Thoracic aorta (tissue), 2 donors: ENCODE measurements at places on chromosomes 16 and 17.
A peak's percentile ranks its signal among the peaks of the same experiment; 100 is the strongest.

- DNase-seq = no peak
These were observed 45.1 kb downstream of the YPEL2 start for GRCh38 chr17:59376506-59376905.

DNA sequence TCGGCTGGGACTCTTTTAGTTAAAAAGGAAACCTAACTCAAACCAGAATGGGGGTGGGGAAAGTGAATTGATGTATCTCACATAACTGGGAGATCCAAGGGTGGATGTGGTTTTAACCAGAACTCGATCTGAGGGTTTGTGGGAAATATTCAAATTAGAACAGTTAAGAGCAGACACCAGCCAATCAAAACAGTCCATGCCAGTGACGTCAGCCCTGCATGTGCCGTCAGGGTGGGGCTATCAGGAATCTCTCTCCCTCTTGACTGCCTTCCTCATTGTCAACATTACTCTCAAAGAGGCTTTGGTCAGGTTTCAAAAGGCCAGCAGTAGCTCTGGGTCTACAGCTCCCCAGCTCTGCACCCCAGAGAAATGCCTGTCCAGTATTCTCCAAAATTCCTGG is 94.2 kb upstream of the HSBP1 start:
- no peak for DNase-seq

- DNase-seq = peak; percentile 56
These were observed 10.9 kb downstream of the COPZ2 start for GRCh38 chr17:48026502-48027321.

DNA sequence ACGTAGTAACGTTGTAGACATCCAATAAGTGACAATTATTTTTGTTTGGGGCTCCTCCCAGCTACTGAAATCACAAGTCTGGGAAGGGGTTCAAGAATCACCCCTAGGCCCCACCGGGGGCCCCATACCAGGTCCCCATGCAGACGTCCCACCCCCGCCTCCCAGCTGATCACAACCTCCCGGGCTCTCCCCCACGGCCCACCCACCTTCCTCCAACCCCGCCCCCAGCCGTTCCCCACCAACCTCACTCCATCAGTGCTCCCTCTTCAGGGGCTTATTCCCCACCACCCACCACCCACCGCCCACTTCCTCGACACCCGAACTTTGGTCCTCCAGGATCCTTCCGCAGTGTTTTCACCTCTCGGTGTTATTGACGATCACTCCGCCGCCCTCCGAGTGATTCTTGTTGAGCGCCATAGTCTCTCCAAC is 240 bp downstream of the WBP2 start:
- no peak for DNase-seq

GRCh38 chr17:63525190-63525946 is 2.2 kb downstream of the KCNH6 start:
- DNase-seq = no peak

DNA sequence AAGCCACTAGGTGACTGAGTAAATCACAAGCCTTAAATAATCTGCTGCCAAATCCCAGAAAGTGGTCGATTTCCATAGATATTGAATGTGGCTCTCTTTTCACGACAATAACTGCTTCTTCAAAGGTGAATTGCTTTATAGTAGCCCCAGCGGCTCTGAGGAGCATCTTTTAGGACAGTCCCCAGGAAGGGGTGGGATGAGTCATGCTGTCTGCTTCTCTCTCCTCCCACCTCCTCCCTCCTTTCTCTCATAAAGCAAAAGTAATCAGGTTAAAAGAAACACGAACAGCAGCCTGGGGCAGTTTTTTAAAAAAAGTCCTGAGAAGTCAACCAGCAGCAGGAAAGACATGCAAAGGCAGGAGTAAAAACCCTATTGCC is 1.8 kb downstream of the KIAA0513 start:
- no peak for DNase-seq

GRCh38 chr16:4385066-4385788 is 13.6 kb downstream of the VASN start:
- DNase-seq = no peak

- DNase-seq = no peak
These were observed 15.8 kb downstream of the SNX20 start for GRCh38 chr16:50665128-50665878.

DNA sequence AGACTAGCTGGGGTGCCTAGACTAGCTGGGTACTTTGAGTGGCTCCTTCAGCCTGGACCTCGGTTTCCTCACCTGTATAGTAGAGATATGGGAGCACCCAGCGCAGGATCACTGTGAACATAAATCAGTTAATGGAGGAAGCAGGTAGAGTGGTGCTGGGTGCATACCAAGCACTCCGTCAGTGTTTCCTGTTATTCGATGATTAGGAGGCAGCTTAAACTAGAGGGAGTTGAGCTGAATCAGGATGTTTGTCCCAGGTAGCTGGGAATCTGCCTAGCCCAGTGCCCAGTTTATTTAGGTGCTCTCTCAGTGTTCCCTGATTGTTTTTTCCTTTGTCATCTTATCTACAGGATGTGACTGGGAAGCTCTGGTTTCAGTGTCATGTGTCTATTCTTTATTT is 8.4 kb upstream of the TMEM235 start:
- no peak for DNase-seq

DNA sequence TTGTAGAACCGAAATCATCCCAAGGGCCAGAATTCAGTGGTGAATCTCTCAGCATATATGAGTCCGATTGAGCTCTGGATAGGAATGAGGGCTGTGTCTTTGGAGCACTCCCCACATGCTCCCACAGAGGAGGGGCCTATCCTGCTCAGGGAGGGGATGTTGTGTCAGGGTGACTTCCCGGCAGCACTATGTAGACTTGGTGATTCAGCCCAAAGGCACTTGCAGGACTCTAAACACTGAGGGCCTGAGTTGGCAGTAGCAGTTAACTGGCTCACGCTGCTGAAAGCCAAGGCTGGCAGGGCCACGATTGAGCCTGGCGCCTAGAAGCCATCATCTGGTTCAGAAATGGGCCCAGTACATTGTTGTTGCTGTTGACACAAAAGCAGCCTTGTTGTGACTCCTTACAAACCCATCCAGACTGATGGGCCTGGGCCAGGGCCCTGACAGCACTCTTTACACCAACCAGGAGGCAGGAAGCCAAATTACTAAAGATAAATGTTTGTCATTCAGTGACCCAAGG is 31.9 kb downstream of the NMT1 start:
- peak; percentile 92 for DNase-seq

GRCh38 chr16:85124636-85125346 is 12.5 kb upstream of the CIBAR2 start:
- no peak for DNase-seq

DNA sequence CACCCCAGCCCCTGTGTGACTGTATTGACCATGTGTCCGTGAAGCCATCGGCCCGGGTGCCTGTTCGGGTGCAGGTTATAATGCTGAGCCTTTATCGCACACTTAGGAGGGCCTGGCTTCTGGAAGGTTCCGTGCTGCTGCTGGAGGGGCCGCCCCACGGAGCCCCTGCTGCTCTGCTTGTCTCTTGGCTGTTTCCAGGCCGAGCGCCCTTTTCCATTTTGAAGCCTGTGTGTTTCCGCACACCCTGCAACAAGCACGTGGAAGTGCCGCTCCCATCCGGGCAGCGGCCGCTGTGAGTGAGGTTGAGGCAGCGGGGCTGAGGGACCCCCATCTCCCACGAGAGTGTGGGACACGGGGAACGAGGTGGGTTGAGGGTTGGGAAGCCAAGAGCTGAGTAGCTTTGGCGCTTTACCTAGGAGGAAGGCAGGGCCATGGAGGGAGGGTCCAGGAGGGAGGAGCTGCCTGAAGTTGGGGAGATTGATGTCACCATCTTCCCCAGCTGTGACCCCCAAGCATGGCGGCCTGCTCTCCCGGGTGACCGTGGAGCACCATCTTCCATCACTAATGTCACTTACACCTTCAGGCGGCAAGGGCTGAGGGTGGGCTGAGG is 200.1 kb upstream of the GSE1 start:
- no peak for DNase-seq

DNA sequence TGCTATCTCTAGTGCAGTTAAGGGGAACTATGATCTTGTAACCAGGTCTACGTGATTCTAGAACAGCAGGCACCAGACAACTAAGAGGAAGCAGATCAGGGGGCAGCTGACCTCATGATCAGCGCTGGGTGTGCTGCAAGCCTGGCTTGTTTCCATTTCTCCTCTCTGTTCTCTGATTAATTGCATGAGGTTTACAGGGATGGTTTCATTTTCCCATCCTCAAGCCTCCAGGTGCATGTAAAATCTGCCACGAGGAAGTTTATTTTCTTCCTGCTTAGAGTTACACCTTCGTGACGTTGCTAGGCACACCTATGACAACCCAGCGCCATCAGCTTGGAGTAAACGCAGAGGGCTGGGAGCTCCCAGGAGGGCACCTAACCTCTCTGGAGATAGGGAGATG is 4.3 kb upstream of the NUPR1 start:
- DNase-seq = no peak

GRCh38 chr16:56748826-56749225 is 18.9 kb downstream of the NUP93 start:
- DNase-seq = no peak

DNA sequence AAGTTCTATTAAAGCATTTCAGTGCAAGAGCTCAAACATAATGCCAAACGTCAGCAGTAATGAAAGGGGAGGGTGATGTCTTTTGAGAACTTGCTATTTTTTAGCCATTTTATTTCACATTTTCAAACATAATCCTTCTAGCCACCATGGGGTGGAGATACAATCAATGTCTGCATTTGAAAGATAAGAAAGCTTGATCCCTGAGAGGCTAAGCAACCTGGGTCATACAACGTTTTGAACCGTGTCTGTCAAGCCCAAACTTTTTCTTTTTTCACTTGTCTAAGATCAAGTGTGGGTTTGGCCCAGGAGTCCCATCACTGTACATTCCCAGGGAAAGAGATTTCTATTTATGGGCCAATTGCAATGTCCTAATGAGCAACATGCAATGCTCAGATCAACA is 331.1 kb downstream of the SLC39A11 start:
- no peak for DNase-seq
